Stimulated activated CD8-positive, alpha-beta memory T cell treated with anti-CD3 and anti-CD28 coated beads, Interleukin-12 subunit alpha, Interleukin-12 subunit beta, amount 100 ng/mL, for 1 hour (primary cell): ENCODE measurements at places on chromosomes 5 and 9.
A peak's percentile ranks its signal among the peaks of the same experiment; 100 is the strongest.

GRCh38 chr9:88737876-88738275 is 202.9 kb downstream of the NXNL2 start:
- DNase-seq = no peak

- DNase-seq = no peak
Observed at GRCh38 chr5:96569332-96569731, 92.8 kb upstream of the CAST start.

GRCh38 chr5:74020503-74020902 is 394.5 kb downstream of the ARHGEF28 start:
- no peak for DNase-seq

GRCh38 chr9:76610011-76610352 is 151.0 kb downstream of the GCNT1 start:
- no peak for DNase-seq

DNA sequence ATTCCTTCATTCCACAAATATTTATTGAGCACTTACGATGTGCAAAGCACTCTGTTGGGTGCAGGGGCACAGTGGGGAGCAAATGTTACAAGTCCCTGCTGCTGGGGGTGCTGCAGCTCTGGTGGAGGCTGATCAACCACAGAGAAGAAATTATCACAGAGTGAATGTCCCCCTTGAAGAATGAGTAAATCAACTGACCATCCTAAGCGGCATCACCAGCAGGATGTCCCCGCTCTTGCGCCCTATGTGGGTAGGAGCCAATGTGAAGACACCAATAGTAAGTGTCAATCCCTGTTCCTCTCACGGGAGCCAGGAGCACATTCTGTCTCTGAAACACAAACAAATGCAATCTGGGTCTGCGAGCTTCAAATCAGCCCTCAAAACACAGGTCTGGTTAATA is 47.4 kb upstream of the TBC1D9B start:
- DNase-seq = no peak

DNA sequence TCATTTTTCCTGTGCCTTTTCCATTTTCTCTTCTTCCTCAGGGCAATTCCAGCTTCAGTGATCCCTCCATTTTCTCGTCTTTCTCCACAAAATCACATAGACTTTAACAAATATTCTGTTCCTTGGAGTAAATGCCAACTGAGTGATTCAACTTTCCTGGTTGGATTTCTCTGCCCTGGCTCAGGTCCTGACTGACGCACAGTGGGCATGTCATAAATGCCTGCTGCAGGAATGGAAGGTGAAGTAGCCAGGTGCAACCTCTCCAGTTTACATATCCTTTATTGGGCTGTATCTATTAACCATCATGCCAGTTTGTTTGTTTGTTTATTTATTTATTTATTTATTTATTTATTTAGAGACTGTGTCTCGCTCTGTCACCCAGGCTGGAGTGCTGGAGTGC is 95.1 kb downstream of the MEF2C start:
- DNase-seq = no peak

DNA sequence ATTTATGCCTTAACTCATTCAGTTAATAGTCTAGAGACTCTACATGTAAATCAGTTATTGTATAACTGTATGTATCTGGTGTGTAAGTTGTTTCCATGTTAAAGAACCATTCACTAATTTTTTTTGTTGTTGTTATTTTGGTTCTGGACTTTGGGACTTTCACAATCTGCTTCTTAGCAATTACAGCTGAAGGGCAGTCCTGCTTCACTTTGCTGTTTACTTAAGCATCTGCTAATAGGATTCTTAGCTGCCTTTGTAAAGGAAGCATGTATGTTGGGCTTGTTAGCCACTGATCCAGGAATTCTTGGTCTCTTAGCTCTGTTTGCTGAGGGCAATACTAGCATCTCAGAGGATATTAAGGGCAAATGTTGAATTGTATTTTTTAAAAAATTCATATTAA is 97.0 kb downstream of the FOCAD start:
- DNase-seq = no peak

DNA sequence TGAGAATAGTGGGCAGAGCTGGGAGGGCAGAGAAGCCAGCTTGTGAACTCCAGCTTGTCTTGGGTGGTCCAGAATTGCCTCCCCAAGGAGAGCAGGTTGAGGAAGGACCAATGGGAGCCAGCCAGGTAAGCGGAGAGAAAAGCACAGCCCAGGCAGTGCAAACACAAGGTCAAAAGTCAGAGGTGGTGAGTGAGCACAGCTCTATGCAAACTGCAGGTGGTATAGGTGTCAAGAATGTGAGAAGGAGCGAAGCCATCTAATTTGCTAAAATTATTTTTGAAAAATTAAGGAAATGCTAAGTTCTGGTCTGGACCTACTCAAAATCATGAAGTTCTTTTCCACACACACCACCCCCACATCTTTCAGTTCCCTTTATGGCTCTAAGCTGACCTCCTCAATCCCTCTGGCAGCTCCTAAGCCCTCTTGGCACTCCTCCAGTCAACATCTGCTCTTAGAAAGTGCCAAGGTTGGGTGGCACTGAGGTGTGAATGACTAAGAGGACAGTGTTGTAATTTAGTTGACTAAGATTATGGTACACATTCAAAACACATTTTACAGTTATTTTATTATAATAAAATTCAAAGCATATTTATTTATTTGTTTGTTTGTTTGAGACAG is 6.6 kb upstream of the OTULINL start:
- no peak for DNase-seq

GRCh38 chr5:11251247-11251646 is 490.2 kb upstream of the DAP start:
- DNase-seq = no peak

- DNase-seq = no peak
Observed at GRCh38 chr5:15959370-15960164, 220.0 kb downstream of the MARCHF11 start.

GRCh38 chr9:134992755-134993124 is 75.0 kb upstream of the FCN1 start:
- no peak for DNase-seq

- no peak for DNase-seq
Observed at GRCh38 chr5:68214482-68215207, 911 bp upstream of the PIK3R1 start.

DNA sequence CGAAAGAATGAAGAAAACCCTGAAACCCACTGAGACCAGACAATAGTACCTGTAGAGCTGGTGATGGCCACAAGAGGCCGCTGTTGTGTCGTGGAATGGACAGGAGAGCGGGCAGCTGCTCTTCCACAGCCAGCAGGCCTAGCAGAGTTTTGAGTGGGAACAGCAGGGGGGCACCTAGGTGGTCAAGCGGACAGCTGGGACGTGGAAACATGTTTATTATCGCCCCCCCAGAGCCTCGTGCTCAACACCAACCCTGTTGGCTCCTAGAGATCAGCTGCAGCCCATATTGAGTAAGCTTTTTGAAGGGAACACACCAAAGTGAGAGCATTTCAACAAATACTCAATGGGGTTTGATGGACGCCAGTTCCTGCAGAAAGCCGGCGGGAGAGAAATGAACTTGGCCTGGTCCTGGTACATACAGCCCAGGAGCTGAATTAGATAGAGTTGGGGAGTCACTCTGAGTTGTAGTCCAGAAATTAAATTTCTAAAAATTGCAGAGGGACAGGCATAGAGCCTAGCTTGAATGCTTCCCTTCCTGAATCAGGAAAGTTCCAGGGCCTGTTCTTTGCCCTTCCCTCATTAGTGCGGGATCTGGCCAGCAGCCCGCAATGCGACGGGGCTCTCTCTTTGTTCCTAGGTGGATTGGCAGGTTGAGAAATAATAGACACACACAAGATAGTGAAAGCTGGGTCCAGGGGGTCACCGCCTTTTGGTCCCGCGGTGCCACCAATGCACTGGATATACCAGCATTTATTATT is 33.8 kb downstream of the MFAP3 start:
- DNase-seq = peak; percentile 73

DNA sequence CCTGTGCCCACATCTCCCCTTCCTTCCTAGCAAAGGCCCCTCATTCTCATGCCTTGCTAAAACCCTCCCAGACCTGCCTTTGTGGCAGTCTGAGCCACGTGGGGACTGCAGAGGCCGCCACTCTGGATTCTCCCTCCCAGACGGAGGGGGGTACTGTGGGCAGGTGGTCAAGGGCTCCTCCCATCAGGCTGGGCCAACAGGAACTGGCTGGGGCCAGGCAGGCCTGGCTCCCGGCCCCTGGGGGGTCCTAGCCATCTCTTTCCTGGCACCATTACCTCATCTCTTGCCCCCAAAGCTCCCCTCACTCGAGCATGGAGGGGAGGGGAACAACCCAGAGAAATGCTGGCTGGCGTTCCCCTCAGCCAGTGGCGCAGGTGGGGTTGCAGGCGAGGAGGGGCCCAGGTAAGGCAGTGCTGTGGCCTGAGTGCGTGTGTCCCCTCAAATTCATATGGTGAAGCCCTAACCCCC is 88.6 kb downstream of the ZNF354C start:
- DNase-seq = no peak

DNA sequence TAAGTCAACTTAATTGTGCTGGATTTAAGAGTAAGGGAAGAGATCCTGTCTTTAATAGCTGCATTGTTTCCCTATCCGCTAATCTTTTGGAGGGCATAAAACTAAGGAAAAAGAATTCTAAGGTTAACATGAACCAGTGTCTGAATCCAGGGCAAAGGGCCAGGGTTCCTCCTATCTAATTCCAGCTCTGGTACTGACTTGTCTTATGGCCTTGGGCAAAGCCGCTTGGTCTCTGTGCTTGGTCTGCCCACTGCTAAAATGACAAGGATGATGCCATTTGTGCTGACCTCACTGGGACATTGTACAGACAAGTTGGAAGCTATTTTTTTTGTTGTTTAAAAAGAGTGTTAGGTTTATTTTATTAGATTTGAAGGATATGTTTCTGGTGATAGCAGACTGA is 334.7 kb upstream of the PIK3R1 start:
- DNase-seq = no peak

DNA sequence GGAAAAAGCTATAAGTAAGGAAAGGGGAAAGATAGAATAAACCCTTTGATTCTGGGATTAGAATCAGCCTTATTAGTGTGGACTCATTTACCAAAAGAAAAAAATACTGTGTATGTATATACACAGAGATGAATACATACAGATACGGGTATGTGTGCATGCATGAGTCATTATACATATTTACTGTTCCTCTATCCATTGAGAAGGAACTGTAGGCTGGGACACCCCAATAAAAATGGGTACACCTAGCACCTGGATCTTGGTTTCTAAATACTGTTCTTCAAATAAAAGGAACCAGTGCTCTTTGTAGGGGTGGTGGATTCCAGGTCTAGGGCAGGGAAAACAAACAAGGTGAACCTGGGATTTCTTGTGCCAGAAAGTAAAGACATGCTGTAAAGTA is 48.3 kb downstream of the WHRN start:
- DNase-seq = no peak

GRCh38 chr5:124021776-124022175 is 509.8 kb downstream of the CSNK1G3 start:
- DNase-seq = no peak

DNA sequence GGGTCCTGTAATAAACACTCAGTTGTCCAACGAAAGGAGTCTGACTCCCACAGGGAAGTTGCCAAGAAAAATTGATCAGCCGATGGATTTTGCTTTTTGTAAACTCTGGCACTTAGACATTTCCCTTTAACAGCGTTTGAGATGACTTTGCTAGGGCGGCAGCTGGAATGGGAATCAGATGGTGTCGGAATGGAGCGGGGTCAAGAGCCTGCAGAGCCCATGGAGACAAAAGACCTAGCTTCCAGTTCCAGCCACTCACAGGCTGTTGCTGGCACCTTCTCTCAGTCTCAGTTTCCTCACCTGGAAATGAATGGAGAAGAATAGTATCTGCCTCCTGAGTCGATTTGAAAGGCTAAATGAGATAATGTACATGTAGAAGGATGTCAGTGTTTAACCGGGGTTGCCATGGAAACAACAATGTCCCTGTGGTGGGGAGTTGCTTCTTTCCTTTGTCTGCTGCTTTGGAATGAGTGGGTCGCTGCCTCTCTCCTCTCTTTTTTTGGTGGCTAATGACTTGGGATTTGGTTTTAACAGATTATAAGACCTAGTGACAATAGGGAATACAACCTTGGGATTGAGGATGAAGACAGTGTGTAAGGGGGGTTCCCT is 137.4 kb downstream of the GAS1 start:
- no peak for DNase-seq

DNA sequence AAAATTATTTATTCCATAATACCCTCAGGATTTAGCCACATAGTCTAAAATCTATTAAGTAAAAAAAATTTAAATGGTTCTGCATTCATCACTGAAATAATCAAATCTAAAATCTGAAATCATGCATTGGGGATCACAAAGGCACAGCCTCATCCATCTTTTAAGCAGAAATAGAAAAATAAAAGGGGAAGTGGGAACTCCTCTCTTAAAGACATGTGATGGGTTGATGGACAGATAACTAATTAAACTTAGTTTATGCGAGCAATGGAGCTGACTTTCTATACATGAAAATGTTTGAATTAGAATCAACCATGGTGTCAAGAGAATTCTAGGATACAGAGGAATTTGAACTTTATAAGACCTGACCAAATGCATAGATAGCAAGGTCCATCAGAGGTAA is 170.5 kb downstream of the GABRB2 start:
- DNase-seq = no peak

- no peak for DNase-seq
Observed at GRCh38 chr9:128024761-128025308, 42.3 kb downstream of the NAIF1 start.

GRCh38 chr9:5832071-5832537 is 813 bp downstream of the ERMP1 start:
- no peak for DNase-seq

- DNase-seq = no peak
Observed at GRCh38 chr5:107831612-107832395, 161.1 kb upstream of the EFNA5 start.

GRCh38 chr5:77443670-77444069 is 48.4 kb downstream of the WDR41 start:
- no peak for DNase-seq
